ENCODE measurements at places on chromosomes 6 and 20.

GRCh38 chr6:88311561-88311960, 145.4 kb upstream of the CNR1 start:
- DNase-seq = no peak

GRCh38 chr6:17771609-17772008, 64.9 kb upstream of the NUP153 start:
- DNase-seq = no peak

DNA sequence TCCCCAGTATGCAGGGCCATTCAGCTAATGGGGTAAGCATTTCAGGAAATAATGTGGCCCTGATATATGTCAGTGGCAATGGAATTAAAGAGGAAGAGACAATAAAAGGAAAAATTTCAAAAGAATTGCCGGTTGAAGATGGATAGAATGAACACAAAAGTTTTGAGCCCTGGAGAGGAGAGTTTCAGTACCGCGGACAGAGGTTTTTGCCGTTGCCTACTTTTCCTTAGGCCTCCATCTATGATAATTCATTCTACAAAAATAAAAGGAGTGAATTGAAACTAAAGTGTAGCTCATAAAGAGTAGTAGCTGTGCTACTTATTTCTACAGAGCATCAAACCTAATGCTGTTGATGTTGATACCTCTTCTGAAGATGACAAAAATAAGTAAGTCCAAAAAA, 140.7 kb downstream of the RNASET2 start:
- no peak for DNase-seq

DNA sequence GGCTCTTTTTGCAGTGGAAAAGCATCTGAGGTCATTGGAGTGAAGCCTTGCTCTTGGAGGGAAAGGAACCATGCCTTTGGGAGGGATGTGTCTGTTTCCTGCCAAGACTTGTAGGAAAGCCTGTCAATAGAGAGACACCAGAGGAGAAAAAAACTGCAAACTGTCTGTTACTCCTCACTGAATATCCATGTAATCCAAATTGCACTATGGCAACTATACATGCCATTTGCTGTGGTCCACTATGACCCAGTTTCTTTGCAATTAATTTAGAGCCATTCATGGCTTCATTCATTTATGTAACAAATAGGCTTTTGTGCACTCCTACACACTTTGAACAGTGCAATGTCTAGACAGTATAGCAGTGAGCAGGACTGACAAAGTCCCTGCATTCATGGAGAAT, 296.5 kb downstream of the SLC35F1 start:
- no peak for DNase-seq

- peak; percentile 65 for DNase-seq
Measured at GRCh38 chr6:3803627-3804468, 45.3 kb upstream of the FAM50B start.

DNA sequence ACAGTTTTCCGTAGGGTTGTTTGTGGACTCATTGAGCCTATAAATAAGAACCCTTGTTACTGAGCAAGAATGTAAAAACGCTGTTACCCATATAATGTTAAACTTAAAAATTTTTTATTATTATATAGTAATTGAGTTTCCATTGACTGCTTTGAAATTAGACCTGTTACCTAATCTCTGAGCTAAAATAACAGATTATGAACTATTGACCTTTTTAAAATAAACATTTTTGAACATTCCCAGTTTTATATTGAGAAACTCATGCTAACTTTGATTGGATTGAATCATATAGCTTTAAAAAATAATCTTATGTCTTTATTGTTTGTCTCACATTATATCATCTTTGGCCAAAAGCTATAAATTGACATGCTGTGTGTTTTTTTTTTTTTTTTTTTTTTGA, 95.5 kb downstream of the CD2AP start:
- no peak for DNase-seq
